ENCODE measurements at places on chromosomes 6 and 20.

- peak; percentile 84 for DNase-seq
These were observed 246.2 kb downstream of the HACE1 start for GRCh38 chr6:104613416-104614001.

DNA sequence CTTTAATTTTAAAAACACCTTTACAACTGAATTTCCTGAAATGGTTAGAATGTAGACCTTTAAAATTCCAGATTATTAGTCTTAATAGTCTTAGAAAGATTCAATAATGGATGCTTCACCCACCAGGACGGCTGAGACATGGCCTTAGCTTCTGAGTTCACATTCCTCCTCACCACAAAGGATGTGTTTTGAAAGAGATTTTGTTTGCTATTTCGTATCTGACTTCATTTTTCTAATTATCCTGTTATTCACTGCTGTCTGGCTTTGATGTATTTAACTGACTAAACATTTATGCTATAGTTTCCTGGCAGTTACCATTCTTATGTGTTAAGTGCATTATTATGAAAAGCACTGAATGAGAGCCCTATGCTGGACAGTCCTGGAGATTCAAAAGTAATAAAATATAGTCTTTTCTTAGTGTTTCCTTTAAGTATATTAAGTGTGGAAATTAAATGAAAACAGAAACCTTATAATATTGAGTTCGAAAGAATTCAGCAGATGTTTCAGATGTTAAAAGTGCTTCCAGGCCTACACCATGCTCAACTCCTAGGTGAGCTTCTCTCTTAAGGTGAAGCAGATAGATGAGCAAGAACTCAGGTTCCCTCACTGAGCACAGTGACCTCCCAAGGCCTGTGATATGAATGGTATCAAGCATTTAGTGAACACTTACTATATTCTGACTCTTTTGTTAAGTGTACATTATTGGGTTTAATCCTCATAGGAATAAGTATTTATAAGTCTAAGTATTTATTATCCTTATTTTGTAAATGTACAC, 40.3 kb downstream of the MAP3K4 start:
- peak; percentile 90 for DNase-seq

DNA sequence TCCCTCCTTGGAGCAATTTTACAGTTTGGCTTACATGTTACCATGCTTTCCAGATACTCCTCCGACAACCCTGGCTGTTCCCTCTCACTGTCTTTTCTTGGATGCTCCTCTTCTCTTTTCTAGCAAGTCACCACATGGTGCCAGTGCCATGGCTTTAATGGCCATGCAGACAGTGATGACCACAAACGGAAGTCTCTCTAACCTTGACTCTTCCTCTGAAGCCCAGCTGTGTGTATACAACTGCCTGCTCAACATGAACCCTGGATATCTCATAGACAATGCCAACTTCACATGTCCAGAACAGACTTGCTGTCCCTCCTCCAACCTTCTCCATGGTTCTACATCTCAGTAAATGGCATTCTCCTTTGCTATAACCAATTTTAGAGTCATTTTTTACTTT, 49.8 kb upstream of the NEDD9 start:
- DNase-seq, result no peak

DNA sequence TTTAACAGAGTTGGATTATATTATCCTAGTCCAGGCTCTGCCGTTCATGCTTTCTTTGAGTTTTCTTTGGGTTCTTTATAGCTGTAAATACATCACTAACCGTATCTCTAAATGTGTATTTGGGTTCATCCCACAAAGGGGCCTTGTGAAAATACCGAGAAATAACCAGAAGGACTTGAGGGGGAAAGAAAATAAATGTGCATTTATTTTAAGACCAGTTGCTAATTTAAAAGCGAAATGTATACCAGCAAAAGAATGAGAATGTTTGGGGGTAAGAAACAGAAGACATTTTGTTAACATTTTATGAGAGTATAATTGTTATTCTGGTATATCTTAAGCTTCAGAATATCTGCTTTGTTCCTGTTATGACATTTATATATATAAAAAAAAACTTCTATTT, 38.9 kb downstream of the LRRN4 start:
- DNase-seq, result no peak

- no peak for DNase-seq
These were observed 222.9 kb downstream of the DLL1 start for GRCh38 chr6:170067923-170068360.

DNA sequence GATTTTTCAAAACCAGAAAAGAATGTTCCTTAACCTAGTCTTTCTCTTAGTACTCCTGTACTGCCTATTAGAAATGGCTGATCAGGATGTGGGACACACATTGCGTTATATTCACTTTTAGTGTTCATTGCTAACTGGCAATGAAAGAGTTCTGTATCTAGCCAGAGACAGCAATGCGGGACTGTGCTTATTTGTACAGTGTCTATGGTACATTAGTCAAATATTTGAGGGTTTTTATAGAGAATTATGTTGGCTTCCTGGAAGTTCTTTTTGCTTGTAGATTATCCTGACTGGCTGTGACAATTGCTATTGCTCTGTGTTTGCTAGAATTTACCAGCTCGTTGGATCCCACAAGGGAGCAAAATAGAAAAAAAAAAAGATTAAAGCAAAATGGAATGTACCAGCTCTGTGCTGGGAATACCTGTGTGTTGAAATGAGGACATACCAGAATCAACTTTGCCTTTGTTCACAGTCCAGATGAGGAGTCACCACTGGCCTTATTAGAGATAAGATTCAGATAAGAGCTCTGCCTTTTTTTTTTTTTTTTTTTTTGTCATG, 22.4 kb upstream of the IFNGR1 start:
- DNase-seq, result peak; percentile 86

DNA sequence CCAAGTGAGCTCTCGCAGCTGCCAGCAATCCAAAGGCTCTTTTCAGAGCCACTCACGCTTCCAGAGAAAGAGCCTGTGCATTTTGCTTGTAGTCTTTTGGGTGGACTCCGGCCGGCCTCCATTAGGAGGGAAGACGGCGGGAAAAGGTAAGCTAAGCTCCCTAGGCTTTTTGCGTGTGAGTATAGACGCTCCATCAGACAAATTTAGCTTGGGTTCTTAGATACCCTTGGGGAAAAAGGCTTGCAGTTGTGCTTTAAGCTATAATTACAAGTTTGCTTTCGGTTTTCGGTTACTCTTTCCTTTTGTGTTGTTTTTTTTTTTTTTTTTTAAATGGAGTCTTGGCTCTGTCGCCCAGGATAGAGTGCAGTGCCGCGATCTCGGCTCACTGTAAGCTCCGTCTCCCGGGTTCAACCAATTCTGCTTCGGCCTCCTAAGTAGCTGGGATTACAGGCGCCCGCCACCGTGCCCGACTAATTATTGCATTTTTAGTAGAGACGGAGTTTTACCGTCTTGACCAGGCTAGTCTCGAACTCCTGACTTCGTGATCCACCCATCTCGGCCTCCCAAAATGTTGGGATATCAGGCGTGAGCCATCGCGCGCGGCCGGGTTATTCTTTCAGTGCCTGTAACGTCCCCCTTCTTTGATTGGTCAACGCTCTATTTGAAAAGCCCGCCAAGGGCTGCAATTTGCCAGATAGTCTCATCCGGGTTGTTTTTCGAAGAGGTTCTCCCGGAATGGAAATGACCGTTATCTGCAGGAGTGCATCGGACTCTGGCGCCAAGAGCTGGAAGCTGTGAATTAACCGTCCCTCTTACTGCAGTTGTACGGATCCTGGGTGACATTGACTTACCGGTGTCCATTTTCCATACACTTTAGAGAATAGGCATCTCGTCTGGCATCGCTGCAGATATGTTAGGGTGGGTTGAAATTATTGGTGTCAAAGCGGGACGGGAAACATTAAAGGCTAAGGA, 18.1 kb downstream of the OR2B2 start:
- peak; percentile 97 for DNase-seq

DNA sequence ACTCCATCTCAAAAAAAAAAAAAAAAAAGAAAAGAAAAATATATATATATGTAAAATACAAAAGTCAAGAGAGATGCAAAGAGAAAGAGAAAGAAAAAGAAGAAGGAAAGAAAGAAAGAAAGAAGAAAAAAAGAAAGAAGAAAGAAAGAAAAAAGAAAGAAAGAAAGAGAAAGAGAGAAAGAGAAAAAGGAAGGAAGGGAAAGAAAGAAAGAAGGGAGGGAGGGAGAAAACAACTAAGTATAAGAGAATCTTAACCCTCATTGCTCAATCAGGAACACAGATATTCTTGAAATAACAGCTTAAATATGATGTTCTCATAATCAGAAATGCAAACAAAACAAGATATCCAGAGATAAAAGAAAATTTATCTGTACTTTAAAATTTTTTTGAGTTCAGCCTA, 54.4 kb upstream of the MARCKS start:
- no peak for DNase-seq

- DNase-seq, result no peak
These were observed 60.0 kb downstream of the DNAH8 start for GRCh38 chr6:38774929-38775707.

GRCh38 chr6:100182313-100182712, 188.3 kb upstream of the MCHR2 start:
- no peak for DNase-seq

DNA sequence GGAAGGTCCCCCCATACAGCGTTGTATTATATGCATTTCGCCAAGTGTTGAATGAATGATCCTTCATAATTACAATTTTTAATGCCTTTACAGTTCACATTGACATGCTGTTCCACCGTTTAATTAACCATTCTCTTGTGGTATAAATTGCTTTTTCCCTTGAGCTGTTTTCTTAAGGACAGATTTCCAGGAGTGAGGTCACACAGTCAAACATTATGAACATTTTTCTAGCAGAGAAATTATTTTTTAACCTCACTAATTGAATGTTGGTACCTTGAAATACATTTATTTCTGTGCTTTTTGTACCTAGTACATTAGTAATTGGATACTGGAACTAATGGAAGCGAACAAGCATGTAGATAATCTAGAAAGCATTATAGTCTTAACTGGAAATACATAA, 76.7 kb upstream of the C20orf144 start:
- DNase-seq, result no peak

GRCh38 chr6:105797286-105797979, 288.7 kb upstream of the PRDM1 start:
- no peak for DNase-seq

DNA sequence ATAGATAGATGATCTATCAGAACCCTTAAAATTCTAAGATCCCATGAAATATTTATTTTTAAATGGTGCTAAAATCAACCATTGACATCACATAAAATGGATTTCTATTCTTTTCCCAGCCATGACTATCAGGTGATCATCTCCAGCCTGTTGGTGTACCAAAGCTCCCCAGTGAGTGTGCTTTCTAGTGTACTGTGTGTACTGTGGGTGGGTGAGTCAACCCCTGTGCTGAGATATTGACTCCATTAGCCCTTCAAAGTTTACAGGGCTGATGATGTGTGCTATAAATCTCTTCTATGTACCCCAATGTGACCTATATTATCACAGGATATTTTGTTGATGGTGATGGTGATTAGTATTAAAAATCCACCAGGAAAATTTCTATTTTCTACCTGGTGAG, 344.6 kb downstream of the MMUT start:
- DNase-seq, result no peak

DNA sequence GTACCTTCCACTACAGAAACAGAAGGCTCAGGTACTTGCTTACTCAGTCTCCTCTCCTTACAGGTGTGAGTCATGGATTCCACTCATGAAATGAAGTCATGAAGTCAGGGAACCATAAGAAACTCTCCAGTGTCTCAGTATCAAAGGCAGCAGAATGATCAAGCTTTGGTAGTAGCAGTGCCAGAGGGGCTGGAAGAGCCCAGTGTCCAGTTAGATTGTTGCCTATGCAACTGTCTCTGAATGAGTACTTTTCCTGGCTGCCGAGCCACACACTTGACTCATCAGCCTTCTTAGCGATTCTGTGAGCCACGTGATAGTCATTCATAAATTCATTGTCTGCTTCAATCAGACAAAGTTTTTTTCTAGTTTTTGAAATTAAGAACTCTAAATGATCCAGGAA, 52.2 kb upstream of the DTNBP1 start:
- DNase-seq, result peak; percentile 6

GRCh38 chr6:63573899-63574553, 1.7 kb downstream of the LOC128125822 start:
- peak; percentile 57 for DNase-seq

- peak; percentile 87 for DNase-seq
These were observed 76.7 kb downstream of the CEP162 start for GRCh38 chr6:84150705-84151104.

GRCh38 chr6:107235511-107235910, 120.2 kb upstream of the BEND3 start:
- DNase-seq, result peak; percentile 39

DNA sequence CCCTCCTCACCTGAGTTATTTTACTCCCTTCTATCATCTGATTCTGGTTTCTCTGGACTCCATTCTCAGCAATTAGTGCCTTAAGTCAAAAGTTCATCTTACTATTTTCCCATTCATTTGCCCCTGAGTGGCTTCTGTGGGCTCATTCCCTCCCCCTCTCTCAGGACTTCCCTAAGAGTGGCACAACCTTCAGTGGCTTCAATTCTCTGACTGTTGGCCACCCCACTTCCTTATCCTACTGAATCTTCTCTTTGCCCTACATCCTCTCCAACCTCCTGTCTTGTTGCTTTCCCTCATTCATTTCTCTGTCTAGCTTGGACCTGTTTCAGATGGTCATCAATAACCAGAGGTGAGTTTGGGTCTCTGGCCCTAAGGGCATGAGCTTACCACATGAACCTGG, 61.1 kb upstream of the GLP1R start:
- DNase-seq, result no peak

DNA sequence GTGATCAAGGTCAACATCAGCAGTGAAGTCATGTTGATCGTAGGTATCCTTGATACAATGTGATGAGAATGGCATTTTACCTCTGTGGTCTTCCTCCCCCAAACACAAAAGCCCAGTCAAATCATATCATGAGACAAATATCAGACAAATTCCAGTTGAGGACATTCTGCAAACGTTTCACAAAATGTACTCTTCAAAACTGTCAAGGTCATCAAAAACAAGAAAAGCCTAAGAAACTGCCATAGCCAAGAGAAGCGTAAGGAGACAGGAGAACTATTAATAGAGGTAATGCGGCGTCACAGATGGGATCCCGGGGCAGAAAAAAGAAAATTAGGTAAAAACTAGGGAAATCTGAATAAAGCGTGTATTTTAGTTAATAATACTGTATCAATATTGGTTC, 7.4 kb upstream of the CDYL start:
- no peak for DNase-seq

Measured in iris pigment epithelial cell (primary cell).